K562 (cell line): ENCODE measurements at places on chromosomes 7 and 10. TPM values are rescaled to one million over a fixed set of nuclear protein-coding genes. Genes with fewer than 3 reads are reported as not detected.

Gene POP7
- total RNA-seq: 109 TPM in 2 replicates

Gene ANKRD1
- total RNA-seq: not detected in 2 replicates

Gene FEZF1
- not detected in 2 replicates for total RNA-seq

Gene PPP1R9A
- 0.02 and 0.24 TPM in 2 replicates for total RNA-seq

DNA sequence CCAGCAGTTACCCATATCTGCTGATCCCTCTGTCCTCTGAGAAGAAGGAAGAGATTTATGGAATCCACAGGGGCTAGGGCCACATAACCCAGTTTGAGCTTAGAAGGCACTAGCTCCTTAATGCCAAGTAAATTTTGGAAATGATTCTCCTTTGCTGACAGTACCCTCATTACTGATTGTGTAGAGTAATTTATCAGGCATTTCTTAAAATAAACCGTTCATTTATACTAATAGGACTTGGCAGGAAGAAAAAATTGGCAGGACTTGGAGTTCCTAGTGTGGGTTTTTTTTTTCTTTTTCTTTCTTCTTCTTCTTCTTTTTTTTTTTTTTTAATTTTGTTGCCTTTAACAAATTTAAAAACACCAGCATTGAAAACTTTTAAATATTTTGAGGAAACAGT, 645.7 kb downstream of the SUGCT start:
- no peak for DNase-seq

DNA sequence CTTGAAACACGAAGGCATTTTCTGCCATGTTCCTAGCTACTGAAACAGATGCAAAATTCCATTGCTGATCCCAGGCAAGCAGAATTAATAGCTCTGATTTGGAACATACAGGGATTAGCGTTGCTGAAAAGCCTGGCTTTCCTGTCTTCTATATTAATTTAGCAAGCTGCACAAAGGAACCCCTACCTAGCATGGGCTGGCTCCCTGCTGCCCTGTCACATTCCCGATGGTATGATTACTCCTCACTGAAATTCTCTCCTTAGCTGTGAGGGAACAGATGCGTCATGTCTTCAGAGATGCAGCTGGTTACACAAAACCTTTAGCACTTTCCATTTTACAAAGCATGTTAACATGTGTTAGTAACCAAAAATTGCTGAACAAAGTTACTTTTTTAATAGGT, 878.9 kb downstream of the TYW1 start:
- DNase-seq: no peak

DNA sequence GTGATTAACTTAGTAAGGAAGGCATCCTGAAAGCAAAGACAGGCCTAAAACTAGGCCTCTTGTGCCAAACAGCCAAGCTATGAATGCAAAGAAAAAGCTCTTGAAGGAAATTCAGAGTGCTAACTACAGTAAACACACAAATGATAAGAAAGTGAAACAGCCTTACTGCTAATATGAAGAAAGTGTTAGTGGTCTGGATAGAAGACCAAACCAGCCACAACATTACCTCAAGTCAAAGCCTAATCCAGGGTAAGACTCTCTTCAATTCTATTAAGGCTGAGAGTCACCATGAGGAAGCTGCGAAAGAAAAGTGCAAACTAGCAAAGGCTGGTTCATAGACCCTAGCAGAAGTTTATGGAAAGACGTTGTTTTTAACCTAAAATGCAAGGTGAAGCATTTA, 66.0 kb downstream of the IPMK start:
- DNase-seq: no peak

DNA sequence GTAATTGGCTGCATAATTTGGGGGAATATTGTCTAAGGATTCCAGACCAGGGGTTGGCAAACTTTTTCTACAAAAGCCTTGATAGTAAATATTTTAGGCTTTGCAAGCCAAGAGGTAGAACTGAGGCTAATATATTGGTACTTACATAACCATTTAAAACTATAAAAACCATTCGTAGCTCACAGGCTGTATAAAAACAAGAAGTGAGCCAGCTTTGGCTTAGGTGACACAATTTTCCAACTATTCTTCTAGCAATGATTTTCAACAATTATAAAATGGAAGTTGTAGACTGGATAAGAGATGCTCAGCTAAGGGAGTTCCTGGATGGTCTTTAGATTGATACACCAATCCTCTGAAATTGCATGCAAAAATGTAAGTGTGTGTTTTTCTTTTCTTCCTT, 1.4 kb downstream of the GPR141 start:
- no peak for DNase-seq

- peak; percentile 93 for DNase-seq
Observed at GRCh38 chr10:42552188-42553063, 85.9 kb downstream of the ZNF33B start.

DNA sequence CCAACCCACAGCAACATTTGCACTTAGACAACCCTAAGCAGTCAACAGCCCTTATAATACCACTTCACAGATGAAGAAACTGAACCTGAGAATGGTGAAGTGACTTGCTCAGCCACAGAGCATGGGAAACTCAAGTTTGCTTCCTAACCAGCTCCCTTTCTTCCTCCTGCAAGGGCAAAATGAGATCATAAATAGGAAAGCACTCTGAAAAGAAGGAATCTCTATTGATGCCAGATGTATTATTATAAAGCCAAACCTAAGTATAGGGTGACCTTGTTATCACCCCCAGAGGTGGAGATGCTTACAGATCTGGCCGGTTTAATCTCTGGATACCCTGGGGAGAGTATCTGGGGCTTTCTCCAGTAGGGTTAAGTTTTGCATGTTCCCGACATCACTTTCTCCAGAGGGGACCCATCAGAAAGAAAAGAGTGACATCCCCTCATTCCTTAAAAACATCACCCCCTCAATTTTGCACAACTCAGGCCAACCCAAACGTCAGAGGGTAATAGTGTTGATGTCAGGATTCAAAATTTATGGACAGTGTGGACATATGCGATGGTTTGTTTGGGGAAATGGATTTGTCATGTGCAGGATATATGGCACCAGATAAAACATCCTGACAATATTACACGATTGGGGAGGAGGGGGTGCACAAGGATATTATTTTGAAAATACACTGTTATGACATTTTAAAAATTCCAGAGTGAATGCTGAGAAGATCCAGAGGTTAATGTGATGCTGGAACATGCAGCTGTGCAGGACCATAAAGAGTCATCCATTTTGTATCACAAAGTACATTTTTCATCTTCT, 24.0 kb upstream of the XPNPEP1 start:
- no peak for DNase-seq
